ENCODE measurements at places on chromosomes 11 and 22.
A peak's percentile ranks its signal among the peaks of the same experiment; 100 is the strongest.

DNA sequence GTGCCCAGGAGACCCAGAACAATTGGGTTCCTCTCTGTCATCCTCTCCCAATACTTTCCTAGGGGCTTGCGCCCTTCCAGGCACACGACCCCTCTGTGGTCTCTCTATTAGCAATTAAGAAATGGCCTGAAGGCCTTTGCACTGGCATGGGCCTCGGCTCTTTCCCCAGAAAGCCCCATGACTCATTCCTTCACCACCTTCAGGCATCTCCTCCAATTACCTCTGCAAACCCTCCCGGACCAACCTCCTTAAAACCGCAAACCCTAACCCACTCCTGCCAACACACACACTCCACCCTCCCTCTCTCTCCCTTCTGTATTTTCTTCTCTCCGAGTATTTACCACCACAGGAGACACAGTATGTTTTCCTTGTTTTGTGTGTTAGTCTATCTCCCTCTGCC lies 36.7 kb downstream of the LARGE1 start:
- DNase-seq, result no peak
- H3K4me1 ChIP-seq, result no peaks in the 10 kb centered on the region
- no peaks in the 10 kb centered on the region for H3K36me3 ChIP-seq
- no peaks in the 10 kb centered on the region for H3K27me3 ChIP-seq
- no peak overlapping the region for H3K4me3 ChIP-seq

GRCh38 chr11:77127920-77128691 lies at the start of gene MYO7A:
Gene MYO7A (plus strand): TSS chr11:77128246. CDS start chr11:77130635, 2,389 bp downstream.
- H3K4me3 ChIP-seq, result peak within 1 kb of the TSS; percentile 66
- H3K36me3 ChIP-seq, result peaks cover 16% of the 10 kb centered on the region
- no peak within 1 kb of the TSS for H3K27ac ChIP-seq
- DNase-seq, result no peak
- H3K27me3 ChIP-seq, result no peaks in the 10 kb centered on the region
- H3K4me1 ChIP-seq, result peaks cover 24% of the 10 kb centered on the region

GRCh38 chr11:33063326-33063881 lies 24.0 kb downstream of the TCP11L1 start:
- H3K4me1 ChIP-seq, result peaks cover 14% of the 10 kb centered on the region
- no peak for DNase-seq
- peak overlapping the region; percentile 85 for H3K27ac ChIP-seq
- peaks cover 16% of the 10 kb centered on the region for H3K36me3 ChIP-seq
- H3K4me3 ChIP-seq, result no peak overlapping the region

DNA sequence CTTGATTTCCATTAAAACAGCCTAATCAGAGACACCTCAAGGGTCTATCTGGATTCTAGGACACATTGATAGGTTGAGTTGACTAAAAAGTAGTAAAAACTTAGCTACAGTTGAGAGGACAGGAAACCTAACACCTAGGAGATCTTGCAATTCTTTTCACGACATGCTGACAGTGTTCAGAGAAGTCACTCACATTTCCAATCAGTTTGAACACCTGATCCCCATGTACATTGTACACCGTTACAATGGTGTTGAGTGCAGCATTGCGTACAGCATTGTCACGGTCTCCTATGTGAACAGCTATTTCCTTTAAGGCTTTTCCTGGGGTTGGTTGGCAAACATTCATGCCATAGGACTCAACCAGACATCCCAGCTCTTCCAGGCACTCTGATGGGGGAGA lies 42.8 kb downstream of the F2 start:
- H3K27me3 ChIP-seq, result no peaks in the 10 kb centered on the region
- H3K4me1 ChIP-seq, result no peaks in the 10 kb centered on the region
- no peak for DNase-seq
- peaks cover 8% of the 10 kb centered on the region for H3K36me3 ChIP-seq

DNA sequence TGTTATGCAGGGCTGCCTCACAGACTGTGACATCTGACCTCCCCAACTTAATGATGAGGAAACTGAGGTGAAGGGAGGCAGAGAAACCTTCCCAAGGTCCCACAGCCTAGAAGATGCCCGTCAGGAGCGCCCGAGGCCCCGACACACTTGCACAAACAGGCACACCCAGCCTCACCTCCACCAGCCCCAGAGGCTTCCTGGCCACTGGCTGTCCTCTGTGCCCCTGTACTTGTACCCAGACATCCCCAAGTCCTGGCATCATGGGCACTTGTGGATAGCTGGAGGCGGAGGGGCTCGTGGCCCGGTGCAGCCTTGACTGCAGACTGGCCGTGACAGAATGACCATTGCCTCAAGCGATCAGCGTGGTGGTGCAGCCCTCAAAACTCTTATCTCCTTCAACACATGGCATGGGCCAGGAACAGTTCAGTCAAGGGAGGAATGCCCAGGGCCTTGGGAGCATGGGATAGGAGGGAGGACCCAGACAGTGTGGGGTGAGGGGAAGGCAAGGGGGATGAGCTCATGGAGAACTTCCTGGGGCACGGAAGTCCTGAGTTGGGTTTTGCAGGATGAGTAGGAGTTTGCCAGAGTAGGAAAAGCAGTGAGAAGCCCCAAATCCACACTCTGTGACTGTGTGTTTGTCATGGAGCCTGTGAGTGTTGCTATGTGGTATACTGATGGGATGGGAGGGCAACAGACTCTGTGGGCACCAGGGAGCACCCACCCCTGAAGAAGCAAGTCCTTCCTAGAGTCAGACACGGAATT lies 25.8 kb upstream of the PPARA start:
- H3K27me3 ChIP-seq, result no peaks in the 10 kb centered on the region
- no peak for DNase-seq
- no peak overlapping the region for H3K27ac ChIP-seq
- H3K36me3 ChIP-seq, result no peaks in the 10 kb centered on the region

- no peak for DNase-seq
- H3K4me3 ChIP-seq, result no peak overlapping the region
- peaks cover 10% of the 10 kb centered on the region for H3K36me3 ChIP-seq
- no peaks in the 10 kb centered on the region for H3K27me3 ChIP-seq
These were observed 10.7 kb downstream of the CBX6 start for GRCh38 chr22:38861170-38861876.
